ENCODE measurements at places on chromosomes 7 and 10. TPM values are rescaled to one million over a fixed set of nuclear protein-coding genes. Genes with fewer than 3 reads are reported as not detected.

- no peak for DNase-seq
Measured at GRCh38 chr10:101629837-101630632, 41.9 kb downstream of the DPCD start.

DNA sequence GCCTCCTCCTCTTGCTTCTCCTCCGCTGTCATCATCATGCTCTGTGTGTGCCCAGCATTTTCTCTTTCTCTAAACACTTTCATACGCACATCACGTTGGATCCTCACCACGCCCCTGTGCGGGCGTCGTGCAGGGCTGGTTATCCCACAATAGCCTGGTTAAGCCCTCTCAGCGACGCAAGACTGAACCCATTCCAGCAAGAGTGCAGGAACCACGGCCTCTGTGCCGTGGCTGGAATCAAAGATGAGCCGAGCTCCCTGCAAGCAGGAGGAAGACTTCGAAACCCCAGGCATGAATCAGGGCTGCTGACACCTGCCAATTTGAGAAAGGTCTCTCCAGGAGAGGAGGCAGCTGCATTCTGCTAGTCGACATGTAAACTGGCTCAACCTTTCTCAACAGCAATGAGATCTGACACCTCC is 74.8 kb upstream of the FOXK1 start:
- no peak for DNase-seq

The GIMAP1 gene
- not detected for total RNA-seq

The RAB19 gene
- total RNA-seq: not detected

The OR2A42 gene
- total RNA-seq: not detected

DNA sequence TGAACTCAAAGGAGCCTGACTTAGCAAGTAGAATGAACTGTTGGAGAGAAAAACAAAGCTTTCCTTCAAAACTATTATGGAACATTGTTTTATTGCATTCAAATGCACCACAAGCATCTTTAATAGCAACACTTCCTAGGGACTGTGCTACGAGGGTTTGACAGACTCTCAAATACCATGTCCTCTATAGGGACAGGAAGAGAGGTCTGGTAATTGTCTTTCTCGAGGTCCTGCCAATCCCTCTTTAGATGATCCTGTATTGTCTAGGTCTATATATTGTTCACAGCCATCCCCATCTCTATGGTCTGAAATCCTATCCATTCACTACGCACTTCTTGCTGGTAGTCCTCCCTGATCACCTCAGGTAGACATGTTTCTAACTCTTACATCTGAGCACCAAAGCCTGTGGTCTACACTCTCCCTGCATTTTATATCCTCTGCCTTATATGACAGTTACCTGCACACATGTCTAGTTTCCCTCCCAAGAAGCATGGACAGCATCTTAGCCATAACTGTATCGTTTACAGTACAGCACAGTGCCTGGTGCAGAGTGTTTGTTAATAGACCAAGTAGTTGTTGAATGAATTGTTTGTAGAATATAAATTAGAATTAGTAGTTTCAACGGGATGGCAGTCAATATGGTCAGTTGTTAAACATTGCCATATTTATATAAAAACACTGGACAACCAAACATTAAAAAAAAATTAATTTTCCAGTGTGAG is 21.7 kb upstream of the LRRC17 start:
- no peak for DNase-seq

Measured in LHCN-M2 (cell line).